Tibial artery (tissue), 4 donors: ENCODE measurements at places on chromosomes 5 and 9.

- H3K4me3 ChIP-seq = no peak overlapping the region
- H3K27me3 ChIP-seq = no peaks in the 10 kb centered on the region
- peaks cover 4% of the 10 kb centered on the region for H3K4me1 ChIP-seq
Measured at GRCh38 chr5:125559296-125559695, 812.9 kb upstream of the ZNF608 start.

GRCh38 chr5:14364576-14365472, 216.8 kb upstream of the OTULINL start:
- no peak for DNase-seq
- no peaks in the 10 kb centered on the region for H3K27me3 ChIP-seq
- H3K36me3 ChIP-seq = peaks cover 82% of the 10 kb centered on the region
- H3K4me3 ChIP-seq = no peak overlapping the region

DNA sequence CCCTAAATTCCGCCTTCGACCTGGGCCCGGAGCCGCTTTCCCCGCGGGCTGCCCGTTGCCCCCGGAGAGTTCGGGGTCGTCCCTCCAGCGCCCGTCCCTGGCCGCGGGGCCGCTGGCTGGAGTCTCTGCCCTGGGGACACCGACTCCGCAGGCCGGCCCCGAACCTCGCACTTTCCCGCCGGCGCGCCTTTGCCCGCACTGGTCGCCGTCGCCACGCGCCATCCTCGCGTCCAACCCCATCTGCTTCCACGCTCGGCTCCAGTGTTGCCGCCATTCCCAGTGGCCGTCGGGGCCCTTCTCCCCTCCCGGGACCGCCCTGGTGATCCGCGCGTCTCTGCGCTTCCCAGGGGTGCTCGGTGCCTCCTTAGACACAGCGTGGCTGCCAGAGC, 11.0 kb downstream of the LHX3 start:
- H3K4me1 ChIP-seq = peaks cover 23% of the 10 kb centered on the region
- no peak overlapping the region for H3K4me3 ChIP-seq
- no peak for DNase-seq
- no peak overlapping the region for H3K27ac ChIP-seq
- H3K36me3 ChIP-seq = no peaks in the 10 kb centered on the region

GRCh38 chr5:51691538-51692079, 308.4 kb downstream of the ISL1 start:
- no peaks in the 10 kb centered on the region for H3K36me3 ChIP-seq
- H3K4me3 ChIP-seq = no peak overlapping the region
- H3K27ac ChIP-seq = no peak overlapping the region
- no peaks in the 10 kb centered on the region for H3K4me1 ChIP-seq
- DNase-seq = no peak

DNA sequence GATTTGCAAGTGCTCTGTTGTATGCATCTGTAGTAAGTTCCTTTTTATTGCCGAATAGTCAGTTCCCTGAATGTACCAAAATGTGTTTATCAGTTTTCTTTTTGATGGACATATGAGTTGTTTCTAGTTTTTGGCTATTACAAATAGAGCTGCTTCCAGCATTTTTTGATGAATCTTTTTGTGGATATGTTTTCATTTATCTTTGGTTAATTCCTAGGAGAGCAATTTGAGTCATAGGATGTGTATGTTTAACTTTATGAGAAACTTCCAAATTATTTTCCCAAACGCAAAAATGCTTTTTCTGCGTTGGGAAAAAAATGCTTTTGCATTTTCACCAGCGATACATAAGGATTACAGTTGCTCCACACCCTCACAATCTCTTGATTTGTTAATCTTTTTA, 287.7 kb downstream of the FER start:
- no peaks in the 10 kb centered on the region for H3K27me3 ChIP-seq
- no peaks in the 10 kb centered on the region for H3K4me1 ChIP-seq
- H3K36me3 ChIP-seq = peaks cover 7% of the 10 kb centered on the region

- H3K36me3 ChIP-seq = no peaks in the 10 kb centered on the region
- DNase-seq = no peak
Measured at GRCh38 chr5:149694007-149694406, 36.1 kb upstream of the PPARGC1B start.

- no peak overlapping the region for H3K4me3 ChIP-seq
- no peak overlapping the region for H3K27ac ChIP-seq
- no peak for DNase-seq
Measured at GRCh38 chr9:15268317-15268716, 38.7 kb downstream of the TTC39B start.

DNA sequence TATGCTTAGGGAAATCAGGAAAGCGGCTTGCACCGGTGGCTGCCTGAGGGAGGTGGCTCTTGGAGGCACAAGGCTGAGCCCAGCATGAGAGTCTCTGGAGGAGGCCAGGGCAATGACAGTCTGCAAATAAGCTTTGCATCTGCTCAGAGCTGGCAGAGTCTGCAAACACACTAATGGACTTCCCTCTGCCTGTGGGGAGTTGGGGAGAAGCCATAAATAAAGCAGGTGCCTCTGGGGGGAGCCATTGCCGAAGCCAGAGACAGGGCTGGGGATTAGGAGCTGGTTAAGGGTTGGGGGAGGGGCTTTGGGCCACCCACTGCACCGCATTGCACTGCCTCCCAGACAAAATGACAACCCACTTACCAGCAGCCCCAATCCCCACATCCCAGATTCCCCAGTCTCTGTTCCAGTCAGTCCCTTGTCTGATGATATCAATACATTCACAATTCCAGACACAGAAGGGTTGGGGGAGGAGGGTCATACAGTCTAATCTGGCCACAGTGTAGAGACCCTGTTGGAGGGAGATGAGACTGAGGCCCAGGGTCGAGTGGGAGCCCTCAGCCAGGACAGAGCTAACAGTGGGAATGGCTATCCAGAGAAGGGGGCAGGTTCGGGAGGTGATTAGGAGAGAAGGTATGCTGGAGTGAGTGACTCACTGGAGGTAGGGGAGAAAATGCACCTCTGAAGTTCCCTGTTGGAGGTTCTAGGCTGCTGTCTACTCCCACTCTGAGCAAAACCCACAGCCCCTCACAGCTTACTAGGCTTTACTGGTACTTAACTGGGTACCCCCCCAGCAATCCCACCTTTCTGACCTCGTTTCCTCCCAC, 53.7 kb downstream of the PAX5 start:
- no peaks in the 10 kb centered on the region for H3K4me1 ChIP-seq
- H3K27ac ChIP-seq = no peak overlapping the region
- H3K4me3 ChIP-seq = no peak overlapping the region
- DNase-seq = no peak

DNA sequence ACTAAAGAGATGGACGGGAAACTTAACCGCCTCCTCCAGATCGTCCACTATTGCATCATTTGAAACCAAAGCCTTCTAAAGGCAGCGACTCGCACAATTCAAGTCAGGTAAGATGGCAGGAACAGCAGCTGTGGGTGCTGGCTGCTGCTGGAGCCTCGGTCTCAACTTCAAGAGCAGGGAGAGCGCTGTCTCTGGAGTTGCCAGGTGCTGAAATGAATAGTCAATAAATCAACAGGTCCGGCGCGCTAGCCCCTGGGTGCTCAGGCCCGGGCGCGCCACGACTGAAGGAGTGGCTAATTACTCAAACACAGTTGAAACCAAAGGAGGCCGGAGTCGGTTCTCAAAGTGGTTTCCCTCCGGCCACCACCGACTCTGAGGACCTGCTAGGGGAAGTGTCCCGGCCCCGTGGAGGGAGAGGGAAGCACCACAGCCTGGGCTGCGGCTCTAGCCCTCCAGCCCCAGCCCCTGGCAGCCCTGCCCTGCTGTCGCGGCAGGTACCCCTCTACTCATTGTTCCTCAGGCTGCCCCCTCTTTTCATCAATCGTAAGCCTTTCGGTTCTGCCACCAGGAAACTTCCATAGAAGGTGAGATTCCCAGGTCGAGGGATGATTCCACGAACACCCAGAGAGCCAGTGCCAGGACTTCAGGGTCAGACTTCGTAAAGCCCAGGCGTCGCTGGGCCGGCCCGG, 804 bp downstream of the TTC39B start:
- peak overlapping the region; percentile 90 for H3K4me3 ChIP-seq
- H3K27me3 ChIP-seq = no peaks in the 10 kb centered on the region
- H3K36me3 ChIP-seq = no peaks in the 10 kb centered on the region
- peak; percentile 70 for DNase-seq
- peaks cover 9% of the 10 kb centered on the region for H3K4me1 ChIP-seq
- H3K27ac ChIP-seq = peak overlapping the region; percentile 95

DNA sequence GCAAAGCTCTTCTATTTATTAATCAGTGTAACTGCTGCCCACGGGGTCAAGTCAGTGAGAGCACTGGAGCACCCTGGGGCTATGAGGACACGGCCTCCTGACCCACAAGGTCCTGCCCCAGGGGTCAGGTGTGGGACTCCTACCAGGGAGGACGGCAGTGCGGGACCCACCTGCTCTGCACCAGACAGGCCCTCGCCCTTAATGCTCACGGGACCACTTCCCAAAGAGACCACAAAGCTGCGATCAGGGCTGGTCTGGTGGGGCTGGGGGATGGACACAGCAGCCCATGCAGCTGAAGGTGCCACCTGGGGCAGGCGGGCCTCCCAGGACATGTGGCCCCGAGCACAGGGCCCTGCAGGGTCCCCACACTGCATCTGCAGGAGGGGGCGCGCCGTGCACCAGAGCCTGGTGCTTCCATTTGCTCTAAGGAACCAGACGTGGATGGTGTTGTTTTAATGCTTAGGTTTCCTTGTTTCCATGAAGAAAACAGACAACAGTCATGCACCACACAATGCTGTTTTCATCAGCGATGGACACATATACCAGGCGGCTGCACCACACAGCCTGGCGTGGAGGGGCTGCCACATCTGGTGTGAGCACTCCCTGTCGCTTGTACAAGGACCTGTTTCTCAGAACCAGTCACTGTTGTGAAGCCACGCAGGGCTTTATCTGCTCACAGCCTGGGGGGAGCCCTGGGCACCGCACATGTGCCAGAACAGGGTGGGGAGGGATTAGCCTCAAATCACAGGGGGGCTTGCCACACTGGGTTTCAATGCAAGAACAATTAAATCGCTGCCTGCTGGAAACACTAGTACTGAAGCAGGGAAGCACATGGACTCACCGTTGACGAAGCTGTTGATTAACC, 22.6 kb downstream of the CLPTM1L start:
- H3K4me1 ChIP-seq = peaks cover 4% of the 10 kb centered on the region
- H3K27ac ChIP-seq = no peak overlapping the region
- H3K4me3 ChIP-seq = no peak overlapping the region
- H3K36me3 ChIP-seq = peaks cover 85% of the 10 kb centered on the region
- H3K27me3 ChIP-seq = no peaks in the 10 kb centered on the region

DNA sequence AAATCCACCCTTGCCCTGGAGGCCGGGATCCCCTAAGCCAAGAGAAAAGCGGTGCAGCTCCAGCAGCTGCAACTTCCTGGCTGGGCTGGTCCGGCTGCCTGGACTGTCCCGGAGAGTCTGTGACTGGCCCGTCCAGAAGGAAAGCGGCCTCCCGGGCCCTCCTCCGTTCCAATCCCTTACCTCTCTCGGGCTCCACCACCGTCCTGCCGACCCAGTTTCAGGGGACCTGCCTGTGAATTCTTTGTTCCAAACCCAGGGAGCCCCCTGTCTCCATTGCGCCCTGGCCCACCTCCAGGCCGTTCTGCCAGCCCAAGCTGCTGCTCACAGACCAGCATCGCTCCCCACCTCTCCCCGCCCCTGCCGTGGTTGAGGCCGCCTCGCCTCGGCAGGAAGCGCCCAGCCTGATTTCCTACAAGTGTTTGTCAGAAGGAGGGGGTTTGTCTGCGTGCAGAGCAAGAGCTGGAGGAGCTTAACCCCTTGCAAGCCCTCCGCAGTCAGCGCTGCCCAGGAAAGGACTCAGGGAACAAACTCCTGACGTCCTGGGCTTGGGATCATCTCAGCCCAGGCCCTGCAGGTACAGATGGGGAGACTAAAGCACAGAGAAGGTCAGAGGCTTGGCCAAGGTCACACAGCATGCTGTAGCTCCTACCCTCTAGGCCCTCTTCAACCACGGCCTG, at the start of gene AKNA:
Gene AKNA, minus strand, starts transcription at position 303 of the 677 bp plus-strand sequence. CDS start 6,649 bp downstream, outside the sequence.
- no peaks in the 10 kb centered on the region for H3K27me3 ChIP-seq
- H3K4me1 ChIP-seq = peaks cover 53% of the 10 kb centered on the region
- peak within 1 kb of the TSS; percentile 94 for H3K27ac ChIP-seq

GRCh38 chr5:159345336-159345735, 15.0 kb upstream of the IL12B start:
- H3K27me3 ChIP-seq = no peaks in the 10 kb centered on the region
- H3K36me3 ChIP-seq = no peaks in the 10 kb centered on the region
- no peak overlapping the region for H3K4me3 ChIP-seq
- peaks cover 4% of the 10 kb centered on the region for H3K4me1 ChIP-seq
- no peak overlapping the region for H3K27ac ChIP-seq

DNA sequence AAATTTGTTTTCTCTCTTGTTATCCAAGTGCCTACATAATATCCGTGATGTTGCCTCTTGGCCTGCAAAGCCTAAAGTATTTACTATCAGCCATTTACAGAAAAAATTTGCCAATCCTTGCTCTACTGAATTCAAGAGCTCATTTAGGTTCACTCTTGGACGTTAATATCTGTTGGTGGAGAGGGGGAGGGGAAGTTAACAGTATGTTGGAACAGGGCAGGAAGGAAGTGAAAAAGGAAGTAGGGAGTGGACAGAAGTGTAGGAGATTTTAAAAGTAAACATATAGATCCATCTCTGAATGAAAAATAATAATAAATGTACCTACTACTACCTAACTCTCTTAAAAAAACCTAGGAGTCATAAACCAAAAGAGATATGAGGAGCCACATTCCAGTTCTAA, 32.8 kb downstream of the ZNF608 start:
- no peak for DNase-seq
- H3K4me1 ChIP-seq = no peaks in the 10 kb centered on the region
- no peak overlapping the region for H3K4me3 ChIP-seq

- no peak overlapping the region for H3K4me3 ChIP-seq
- DNase-seq = no peak
- peaks cover 4% of the 10 kb centered on the region for H3K4me1 ChIP-seq
Measured at GRCh38 chr5:127410959-127411358, 106.5 kb upstream of the PRRC1 start.

GRCh38 chr9:86979657-86980056, 32.4 kb upstream of the GAS1 start:
- no peak overlapping the region for H3K4me3 ChIP-seq
- no peak for DNase-seq
- H3K4me1 ChIP-seq = peaks cover 13% of the 10 kb centered on the region

GRCh38 chr5:126469536-126470316, 46.5 kb downstream of the GRAMD2B start:
- H3K4me3 ChIP-seq = no peak overlapping the region
- H3K4me1 ChIP-seq = peaks cover 6% of the 10 kb centered on the region
- DNase-seq = no peak

DNA sequence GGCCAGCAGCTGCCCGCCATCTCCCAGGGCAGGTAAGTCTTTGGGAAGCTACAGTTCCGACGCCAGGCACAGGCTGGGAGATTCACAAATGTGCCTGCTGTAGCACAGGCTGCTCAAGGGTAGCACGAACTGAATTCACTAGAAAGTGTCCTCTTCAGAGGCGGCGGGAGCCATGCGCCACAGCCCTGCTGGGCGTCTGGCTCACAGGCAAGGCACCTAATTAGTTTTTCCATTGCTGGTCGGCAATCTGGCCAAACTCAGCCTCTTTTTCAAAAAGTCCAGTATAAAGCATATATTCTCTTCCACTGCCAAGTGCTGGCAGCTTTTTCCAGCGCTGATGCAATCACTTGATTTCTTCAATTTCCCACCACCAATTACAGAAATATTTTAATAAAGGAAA, 128.9 kb upstream of the RAPGEF1 start:
- H3K36me3 ChIP-seq = peaks cover 19% of the 10 kb centered on the region
- H3K27ac ChIP-seq = no peak overlapping the region
- no peaks in the 10 kb centered on the region for H3K4me1 ChIP-seq
- no peak for DNase-seq
